ENCODE measurements at places on chromosomes 1 and 21.

DNA sequence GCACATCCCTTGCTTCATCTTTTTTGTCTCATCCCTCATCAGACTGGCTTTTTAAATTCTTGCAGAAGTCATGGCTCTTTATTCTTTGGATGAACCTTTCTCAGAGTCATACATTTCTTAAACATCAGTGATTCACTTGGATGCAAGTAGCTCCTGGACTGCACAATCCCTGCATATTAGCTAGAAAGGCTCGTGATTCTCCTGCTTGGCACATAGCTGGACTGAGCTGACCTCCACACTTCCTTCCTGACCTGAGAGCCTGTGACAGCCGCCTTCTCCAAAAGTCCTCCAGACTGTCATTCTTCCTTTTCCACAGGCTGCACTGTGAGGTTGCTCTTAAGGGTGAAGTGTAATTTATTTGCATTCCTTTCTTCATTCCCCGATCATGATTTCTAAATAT lies 109.4 kb downstream of the RGL1 start:
- DNase-seq, result no peak

DNA sequence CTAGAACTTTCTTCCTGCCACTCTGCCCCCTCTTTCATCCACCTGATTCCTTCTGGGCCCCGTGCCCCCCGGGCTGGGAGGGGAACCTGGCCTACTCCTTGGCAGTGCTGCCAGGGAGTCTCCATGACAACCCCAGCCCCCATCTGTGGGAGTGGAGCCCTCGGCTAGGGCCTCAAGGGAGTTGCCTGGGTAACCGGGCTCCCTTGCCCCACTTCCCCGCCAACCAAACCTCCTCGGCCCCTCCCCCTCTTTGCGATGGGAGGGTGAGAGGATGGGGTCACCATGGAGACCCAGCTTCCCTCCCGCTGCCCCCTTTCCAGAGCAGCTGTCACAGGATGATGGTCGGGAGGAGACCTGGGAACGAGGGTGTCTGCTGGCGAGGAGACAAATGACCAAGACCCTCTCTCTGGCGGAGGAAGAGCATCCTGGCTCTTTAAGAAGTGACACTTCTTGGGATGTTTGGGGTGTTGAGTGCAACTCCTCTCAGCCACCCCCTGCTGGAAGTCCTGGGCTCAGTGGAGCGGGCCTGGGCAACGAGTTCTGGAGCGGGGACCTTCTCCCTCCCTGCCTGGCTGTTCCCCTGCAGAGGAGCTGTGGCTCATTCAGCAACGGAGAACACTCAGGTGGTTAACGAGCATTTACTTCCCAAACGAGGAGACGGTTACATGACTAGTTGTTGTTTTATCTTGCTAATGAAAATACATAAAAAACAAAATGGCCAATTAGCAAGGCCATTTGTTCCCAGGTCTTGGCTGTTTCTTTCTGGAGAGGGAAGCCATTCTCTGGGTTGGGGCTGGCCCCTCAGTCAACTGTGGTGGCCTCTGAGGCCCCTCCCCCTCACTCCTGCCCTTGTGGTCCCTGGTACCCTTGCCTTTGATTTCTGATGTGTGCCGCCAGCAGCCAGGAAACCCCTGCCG lies 82.8 kb downstream of the UBIAD1 start:
- DNase-seq, result no peak

GRCh38 chr1:2585318-2586092 lies 1.1 kb upstream of the PRXL2B start:
- peak; percentile 77 for DNase-seq

GRCh38 chr21:36461918-36462486 lies 17.9 kb downstream of the CLDN14 start:
- no peak for DNase-seq

- peak; percentile 85 for DNase-seq
Measured at GRCh38 chr1:9787702-9788101, 36.1 kb downstream of the CLSTN1 start.

DNA sequence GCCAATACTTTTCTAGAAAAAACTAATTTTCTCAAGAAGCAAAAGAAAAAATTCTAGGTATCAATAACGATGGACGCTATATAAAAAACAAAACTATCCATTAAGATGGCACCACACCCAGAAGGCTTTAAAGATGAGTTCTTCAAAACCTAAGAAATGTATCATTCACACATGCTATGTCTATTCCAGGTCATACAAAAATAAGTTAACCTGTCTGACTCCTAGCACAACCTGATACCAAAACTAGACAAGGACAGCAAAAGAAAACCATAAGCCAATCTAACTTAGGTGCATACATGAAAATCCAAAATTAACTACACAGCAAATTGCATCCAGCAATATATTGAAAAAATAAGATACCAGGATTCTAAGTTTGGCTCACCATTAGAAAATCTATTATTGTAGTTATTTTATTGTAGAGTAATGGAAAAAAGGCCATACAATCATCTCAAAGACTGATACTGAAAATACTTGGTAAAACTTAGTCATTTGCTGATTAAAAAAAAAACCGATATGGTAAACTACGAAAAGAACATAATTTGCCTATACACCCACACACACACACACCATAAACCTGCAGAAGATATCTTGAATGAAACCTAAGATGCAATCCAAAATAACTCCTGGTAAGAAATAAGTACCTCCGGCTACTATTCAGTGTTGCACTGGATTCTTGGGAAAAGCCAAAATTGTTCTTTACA lies 55.0 kb downstream of the TRAF5 start:
- peak; percentile 19 for DNase-seq

- no peak for DNase-seq
Measured at GRCh38 chr1:208209286-208209685, 34.9 kb downstream of the PLXNA2 start.

GRCh38 chr1:101993710-101994109 lies 3.0 kb downstream of the OLFM3 start:
- DNase-seq, result no peak

DNA sequence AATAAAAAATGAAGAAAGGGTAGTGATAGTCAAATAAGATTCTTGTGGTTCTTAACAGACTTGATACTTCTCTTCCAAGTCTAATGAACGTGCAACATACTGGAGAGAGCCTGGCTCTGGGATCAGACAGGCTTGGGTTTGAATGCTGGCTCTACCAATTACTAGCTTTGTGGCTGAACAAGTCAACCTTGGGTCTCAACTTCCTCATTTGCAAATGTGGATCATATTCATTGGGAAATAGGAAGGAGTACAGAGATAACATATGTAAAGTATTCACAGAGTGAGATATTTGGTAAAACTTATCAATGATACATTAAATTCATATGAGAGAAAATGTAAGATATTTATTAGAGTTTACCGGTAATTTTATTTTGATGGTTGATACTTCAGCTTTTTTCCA lies 2.0 kb downstream of the EDEM3 start:
- no peak for DNase-seq

DNA sequence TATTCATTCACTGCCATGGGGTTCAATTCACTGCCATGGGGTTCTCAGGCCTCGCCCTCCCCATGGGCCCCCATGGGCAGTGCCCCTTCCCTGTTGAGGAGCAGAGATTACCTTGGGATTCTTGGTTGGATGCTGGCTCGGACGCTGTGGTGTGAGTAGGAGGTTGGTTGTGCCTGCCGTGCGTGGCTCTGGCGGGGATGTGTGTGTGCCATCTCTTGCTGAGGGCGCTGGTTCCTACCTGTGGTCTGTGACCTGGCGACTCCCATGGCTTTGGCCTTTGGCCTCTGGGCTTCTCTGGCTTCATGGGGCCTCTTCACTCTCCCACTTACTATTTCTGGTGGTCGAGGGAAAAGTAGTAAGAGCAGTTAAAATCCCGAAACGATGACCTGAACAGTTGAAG lies 42.1 kb downstream of the PCNT start:
- no peak for DNase-seq

GRCh38 chr1:12453400-12454343 lies 164.3 kb downstream of the DHRS3 start:
- DNase-seq, result no peak

- DNase-seq, result no peak
Measured at GRCh38 chr1:183278739-183279591, 92.9 kb downstream of the LAMC2 start.

- DNase-seq, result peak; percentile 72
Measured at GRCh38 chr1:19240673-19241538, 10.4 kb downstream of the EMC1 start.

DNA sequence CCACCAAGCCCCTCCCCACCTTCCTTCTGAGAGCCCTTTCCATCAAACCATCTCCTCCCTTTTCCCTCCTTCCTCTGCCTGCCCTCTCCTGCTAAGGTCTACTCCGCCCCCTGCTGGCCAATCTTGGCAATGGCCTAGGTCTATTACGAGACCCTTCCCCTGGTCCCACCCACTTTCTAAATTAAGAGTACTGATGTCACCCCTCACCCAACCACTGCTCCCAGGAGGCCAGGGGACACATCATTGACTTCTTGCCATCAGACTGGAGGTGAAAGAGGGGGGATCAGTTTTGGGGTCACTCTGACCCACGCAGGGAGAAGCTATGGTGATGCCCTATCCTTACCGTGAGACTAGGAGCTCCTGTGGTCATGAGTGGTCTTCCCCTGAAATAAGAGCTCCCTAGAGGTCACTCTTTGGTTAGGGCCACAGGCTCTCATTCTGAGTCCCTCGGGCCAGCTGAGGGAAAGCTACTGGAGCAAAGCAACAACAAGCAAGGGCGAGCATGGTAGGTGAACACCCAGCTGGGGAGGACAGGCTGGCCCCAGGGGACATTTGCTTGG lies 34.6 kb upstream of the S100A7 start:
- peak; percentile 76 for DNase-seq

GRCh38 chr1:18560692-18561091 lies 70.0 kb upstream of the PAX7 start:
- no peak for DNase-seq

DNA sequence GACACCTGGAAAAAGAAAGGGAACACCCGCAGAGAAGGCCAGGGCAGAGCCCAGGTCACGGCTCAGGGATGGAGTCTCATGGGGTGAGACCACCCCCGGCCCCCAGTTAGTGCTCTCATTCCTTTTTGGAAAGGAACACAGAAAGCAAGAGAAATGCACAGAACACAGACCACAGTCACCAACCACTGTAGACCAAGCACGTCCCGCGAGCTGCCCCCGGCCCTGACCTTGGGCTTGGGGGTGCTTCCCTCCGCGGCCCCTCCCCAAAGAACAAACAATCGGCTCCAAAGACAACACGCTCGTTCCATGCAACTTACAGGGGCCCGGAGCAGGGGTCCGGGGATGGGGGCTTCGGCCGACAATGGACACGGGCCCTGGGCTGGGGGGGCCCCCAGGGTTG lies 12.8 kb downstream of the CELF3 start:
- DNase-seq, result no peak

GRCh38 chr21:26471099-26471471 lies 102.0 kb downstream of the CYYR1 start:
- DNase-seq, result no peak

DNA sequence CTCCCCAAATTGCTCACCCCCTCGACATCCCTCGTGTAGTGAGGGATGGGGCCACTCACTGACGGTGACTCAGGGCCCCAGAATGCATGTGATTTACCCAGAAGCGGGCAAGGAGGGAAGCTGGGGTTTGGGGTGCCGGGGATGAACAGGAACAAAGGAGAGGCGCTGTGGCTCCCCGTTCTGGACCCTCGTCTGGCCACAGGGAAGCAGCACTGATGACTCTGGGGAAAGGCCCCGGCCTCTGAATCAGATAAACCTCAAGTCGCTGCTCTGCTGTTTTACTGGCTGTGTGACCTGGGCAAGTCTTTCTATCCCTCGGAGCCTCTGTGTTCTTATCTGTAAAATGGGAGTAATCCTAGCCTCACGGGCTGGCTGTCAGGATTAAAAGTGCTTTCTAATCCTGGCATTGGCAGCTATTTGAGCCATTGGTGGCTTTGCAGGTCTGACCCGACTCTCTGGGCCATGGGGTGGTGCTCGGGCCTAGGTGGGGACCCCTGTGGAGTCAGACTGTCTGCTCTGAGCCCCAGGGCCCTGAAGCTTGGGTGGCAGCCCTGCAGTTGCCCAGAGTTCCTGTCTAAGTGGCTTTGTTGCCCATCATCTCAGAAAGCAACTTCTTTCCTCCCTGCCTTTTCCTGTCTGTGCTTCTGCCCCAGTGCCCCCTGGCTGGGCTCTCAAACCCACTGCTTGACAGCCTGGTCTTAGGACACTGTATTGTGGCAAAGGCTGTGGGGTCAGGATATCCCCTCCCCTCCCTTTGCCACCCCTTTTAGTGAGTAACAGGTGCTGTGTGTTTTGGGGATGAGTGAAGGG lies 5.5 kb downstream of the TNFRSF1B start:
- DNase-seq, result no peak

DNA sequence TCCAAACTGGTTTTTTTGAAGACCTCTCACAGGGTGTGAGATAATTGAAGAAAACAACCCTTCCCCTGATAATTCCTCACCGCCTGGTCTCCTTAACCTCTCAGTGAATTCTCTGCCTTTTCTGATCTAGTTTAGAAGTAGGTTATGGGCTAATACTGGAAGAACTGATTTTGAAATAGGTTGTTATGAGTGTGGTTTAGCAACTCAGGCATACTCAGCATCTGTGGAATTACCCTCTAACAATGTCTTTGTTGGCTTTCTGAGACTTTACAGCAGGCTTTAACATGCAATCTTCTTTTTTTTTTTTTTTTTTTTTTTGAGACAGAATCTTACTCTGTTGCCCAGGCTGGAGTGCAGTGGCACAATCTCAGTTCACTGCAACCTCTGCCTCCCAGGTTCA lies 10.3 kb upstream of the PLD5 start:
- no peak for DNase-seq

GRCh38 chr1:38852780-38853179 lies 6.8 kb downstream of the RRAGC start:
- DNase-seq, result peak; percentile 86

- DNase-seq, result no peak
Measured at GRCh38 chr1:246005067-246005466, 502.0 kb downstream of the SMYD3 start.

- no peak for DNase-seq
Measured at GRCh38 chr1:179794669-179795068, 51.6 kb downstream of the FAM163A start.

DNA sequence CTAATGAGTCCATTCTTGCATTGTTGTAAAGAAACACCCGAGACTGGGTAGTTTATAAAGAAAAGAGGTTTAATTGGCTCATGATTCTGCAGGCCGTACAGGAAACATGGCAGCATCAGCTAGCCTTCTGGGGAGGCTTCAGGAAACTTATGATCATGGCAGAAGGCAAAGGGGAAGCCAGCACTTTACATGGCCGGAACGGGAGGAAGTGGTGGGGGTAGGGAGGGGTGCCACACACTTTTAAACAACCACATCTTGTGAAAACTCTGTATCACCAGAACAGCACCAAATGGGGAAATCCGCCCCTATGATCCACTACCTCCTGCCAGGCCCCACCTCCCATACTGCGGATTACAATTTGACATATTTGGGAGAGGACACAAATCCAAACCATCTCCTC lies 43.9 kb downstream of the NOS1AP start:
- DNase-seq, result no peak

DNA sequence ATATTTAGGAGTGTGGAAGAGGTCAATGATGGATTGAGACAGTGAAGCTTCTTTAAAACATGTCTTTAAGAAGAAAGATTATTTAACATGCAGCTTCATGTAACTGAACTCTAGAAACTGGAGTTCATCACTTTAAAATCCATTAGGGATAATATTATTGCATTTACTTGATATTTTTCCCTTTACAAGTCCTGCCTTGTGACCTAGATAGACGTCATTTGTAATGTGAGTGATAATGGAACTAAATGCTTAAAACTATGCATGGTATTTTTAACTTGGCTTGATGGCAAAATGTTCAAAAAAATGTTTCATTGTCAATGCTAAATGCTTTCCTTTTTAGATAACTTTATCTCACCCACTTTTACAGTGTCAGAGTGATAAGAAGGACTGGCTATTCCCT lies 723.7 kb downstream of the RWDD3 start:
- no peak for DNase-seq
